ENCODE measurements at places on chromosomes 2 and 18.

DNA sequence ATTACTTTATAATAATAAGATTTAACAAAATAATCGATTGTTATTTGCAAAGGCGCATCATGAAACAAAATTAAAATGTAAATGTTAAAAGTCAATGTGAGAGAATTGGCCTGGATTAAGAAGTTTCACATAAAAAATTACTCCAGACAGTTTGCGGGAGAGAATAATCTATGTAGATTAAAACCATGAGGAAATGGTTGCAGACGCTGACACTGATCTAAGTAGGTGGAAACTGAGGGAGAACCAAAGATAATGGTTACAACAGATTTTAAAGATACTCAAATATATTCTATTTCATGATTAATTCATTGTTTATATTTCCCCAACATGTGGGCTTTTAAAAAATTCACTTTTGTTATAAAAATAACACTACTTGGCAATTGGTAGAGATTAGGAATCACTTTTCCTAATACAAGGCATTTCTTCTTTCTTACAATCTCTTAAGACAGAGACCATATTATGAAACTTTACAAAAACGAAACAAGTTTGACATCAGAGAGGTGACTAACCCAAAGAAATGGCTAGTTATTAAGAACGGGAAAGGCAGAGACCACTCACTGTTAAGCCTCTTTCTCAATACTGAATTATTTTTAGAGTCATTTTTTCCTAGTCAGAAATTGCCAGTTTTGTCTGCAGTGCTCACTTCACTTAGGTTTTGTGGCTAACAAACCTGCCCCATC, 1.6 kb downstream of the KANSL1L start:
- DNase-seq, result no peak

DNA sequence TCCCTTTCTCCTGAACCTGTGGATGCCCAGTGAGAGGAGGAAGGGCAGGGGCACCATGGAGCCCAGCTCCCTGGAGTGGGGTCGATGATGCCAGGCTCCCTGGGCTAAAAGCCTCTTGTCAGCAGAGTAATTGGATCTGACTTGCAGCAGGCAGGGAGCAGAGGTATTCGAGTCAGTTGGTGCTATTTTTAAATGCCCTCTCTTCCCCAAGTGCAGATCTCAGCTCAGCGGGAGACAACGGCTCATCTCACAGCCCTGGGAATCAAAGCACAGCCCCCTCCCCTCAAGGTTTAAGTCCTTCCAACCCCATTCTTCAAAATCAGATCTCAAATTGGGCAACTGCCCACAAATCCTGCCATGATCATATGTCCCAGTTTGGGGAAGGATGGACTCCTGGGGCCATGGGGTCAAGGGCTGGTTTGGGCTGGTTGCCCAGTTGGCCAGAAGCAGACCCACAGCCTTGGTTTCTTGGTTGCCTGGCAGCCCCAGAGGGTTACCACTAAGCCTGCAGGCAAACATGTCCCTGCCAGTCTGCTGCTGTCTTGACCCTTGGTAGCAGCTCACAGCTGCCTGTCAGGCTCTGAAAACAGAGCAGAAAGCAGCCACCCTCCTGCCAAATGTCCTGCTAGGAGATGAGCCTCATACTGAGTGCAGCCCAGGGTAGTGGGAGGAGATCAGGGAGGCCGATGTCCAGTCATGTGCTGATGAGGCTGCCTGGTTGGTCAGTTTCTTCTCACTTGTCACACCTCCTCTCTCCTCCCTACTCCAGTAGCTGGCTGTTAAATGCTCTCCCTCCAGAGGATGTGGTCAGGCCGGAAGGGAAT, 244.9 kb downstream of the LOXHD1 start:
- no peak for DNase-seq

GRCh38 chr2:33475224-33476130, 972 bp upstream of the RASGRP3 start:
- DNase-seq, result no peak

DNA sequence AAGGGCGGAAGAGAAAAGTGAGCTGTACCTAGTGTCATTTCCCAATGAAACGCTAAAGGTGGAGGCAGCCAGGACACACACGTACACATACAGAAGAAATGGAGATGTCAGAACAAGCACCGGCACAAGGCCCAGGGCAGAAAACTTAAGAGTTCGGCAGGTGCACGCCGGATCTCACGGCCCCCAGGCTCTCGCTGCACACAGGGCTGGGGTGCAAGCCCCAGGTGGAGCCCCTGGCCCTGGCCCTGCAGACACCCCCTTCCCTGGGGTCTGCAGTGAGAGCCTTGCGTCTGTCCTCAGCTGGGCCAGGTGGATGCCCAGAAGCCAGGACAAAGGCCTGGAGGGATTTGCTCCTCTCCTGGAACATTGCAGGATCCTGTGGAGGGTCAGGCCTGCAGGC, 36.7 kb downstream of the AQP12A start:
- DNase-seq, result peak; percentile 72

- no peak for DNase-seq
Measured at GRCh38 chr2:174577967-174578589, 19.5 kb downstream of the WIPF1 start.

DNA sequence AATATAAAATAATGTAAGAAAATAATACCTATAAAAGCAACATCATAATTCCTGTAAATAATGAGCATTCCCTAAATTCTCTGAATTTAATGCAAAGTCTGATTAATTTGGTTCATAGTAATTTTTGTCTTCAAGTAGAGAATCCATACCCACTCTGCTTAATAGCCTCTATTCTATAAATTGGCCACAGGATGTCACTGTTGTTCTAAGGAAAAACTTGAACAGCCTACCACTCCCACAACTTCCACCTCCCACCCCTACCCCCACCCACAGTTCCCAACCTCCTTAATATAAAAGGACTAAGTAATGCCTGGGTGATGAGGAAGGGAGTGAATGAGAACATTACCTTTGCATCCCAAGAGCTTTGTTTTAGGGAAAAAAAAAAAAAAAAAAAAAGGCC, 27.2 kb upstream of the BBS5 start:
- DNase-seq, result no peak

- DNase-seq, result no peak
Measured at GRCh38 chr2:121343191-121343590, 58.2 kb upstream of the TFCP2L1 start.

DNA sequence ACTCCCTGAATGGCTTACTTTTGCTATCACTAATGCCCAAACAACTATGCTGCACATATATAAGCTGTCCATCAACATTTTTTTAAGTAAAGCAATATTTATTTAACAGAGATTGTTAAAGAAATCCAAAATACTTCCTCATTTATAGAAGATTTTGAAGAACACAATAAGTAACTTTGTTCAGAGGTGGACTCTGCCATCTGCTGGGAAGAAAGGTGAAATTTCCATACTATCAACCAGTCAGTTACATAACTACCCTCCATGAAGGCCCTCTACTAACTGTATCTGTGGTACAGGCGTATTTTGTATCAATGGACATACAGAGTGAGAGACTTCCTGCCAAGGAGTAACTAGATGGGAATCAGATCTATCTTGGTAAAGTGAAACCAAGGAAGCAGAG, 106.0 kb downstream of the DTNB start:
- no peak for DNase-seq

GRCh38 chr2:37378411-37378810, 34.0 kb downstream of the QPCT start:
- no peak for DNase-seq

- DNase-seq, result no peak
Measured at GRCh38 chr2:220000080-220000479, 372.6 kb downstream of the SLC4A3 start.

- no peak for DNase-seq
Measured at GRCh38 chr2:127012868-127013267, 94.1 kb downstream of the BIN1 start.

DNA sequence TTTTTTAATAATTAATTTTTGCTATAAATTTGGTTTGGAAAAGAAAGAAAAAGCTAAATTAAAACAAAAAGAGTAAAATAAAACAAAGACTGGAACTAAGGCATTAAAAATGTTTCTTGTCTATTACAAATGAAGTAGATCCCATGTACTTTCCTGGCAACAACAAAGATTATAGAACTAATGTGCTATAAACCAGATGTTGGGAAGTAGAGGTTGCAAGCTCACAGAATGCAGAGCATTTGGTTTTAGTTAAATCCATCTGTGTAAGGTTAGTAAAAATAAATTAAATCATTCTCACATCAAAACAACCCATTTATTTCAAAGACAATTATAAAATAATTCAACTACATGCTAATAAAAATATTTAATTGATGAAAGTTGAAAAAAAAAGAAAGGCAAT, 157.2 kb upstream of the ZC3H15 start:
- no peak for DNase-seq

- no peak for DNase-seq
Measured at GRCh38 chr2:225274751-225275150, 124.8 kb upstream of the NYAP2 start.

GRCh38 chr2:109448946-109449788, 164.6 kb downstream of the SEPTIN10 start:
- DNase-seq, result peak; percentile 76

DNA sequence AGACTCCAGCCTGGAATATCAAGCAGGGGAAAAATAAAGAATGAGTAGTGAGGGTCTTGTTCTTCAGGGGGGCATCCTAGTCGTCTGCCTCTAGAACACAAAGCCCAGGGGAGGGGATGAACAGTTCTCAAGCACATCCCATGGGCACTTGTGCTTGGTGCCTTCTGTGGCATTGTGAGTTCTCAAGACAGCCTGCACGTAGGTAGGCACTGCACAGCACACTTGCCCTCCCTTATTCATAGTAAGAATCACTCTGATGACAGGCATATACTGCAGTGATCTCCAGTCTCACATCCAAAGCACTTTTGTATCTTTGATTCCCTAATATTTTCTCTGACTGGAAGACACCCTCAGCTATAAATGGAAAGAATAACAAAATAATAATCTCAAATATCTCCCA, 104.7 kb upstream of the CNGA3 start:
- no peak for DNase-seq

GRCh38 chr2:26562811-26563645, 78.1 kb downstream of the CIB4 start:
- no peak for DNase-seq

GRCh38 chr18:54284981-54285785, 15.9 kb downstream of the POLI start:
- DNase-seq, result no peak

DNA sequence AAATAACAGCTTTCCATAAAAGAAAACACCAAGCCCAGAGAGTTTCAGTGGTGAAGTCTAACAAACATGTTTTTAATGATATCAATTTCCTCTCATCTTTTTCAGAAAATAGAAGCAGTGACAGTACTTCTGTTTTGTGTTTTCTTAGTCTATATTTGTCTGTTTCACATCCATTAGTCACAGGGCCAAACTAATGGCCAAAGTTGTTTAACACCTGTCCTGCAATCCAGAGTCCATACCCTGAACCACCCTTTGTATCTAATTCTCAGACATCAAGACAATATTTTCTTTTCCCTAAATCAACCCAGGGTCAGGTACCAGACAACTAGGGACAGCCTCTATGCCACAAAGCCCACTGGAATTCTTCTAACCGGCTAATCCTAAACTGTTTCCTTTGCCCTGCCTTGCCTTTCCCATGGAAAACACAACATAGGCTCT, 25.9 kb downstream of the TMSB10 start:
- no peak for DNase-seq

GRCh38 chr18:45518311-45519155, 96.7 kb upstream of the SLC14A2 start:
- no peak for DNase-seq

DNA sequence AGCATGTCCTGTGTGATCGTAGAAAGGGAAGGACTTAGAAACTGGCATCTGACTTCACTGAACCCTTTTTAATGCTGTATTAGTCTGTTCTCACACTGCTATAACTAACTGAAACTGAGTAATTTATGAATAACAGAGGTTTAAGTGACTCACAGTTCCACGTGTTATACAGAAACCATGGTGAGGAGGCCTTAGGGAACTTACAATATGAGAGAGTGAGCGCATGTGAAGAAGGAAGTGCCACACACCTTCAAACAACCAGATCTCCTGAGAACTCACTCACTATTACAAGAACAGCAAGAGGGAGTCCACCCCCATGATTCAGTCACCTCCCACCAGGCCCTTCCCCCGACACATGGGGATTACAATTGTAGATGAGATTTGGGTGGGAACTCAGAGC, 811.3 kb downstream of the CPS1 start:
- DNase-seq, result no peak

DNA sequence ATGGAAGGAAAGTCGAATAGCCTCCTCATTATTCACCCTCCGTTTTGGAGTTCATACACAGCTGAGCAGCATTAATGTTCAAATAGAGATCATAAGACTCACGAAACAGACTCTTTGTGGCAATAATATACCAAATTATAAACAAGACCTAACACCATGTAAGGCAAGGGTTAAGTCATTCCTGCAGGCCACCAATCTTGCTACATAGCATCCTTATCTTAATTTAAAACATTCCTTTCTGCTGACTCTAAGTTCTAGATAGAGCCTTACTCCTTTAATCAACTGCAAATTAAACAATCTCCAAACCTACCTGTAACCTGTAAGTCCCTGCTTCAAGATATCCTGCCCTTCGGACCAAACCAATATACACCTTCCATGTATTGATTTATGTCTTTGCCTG, 178.0 kb downstream of the PDE11A start:
- DNase-seq, result no peak

GRCh38 chr2:106831241-106831640, 54.7 kb downstream of the ST6GAL2 start:
- DNase-seq, result no peak

DNA sequence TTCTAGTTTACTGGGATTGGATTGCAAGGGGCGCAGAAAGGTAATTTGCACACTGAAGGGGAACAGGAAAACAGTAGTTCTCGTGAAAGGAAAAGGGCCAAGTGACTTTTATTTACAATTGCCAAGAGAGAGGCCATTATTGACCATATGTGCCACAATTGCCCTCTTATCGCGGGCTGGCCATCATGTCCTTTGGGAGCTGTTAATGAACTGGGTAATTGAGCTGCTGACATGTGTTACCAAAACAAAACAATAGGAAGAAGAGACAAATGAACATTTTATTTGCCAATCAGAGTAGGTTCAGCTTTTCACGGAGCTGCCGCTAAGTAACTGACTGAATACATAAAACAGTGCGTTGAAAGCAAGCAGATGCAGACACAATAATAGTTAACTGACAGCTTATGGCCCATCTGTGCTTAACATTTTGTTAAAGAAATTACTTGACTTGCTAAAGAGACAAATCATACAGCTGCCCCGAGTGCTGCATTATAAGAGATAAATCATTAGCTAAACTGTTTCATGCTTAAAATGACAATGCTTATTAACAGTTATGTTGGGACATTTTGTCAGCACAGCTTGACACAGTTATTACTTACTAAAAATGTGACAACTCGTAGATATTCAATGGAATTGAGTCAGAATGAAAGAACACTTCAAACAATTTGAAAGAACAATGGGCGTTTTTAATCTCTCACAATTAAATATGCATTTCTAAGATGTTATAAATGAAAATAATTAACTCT, 57.5 kb downstream of the PAX3 start:
- no peak for DNase-seq

DNA sequence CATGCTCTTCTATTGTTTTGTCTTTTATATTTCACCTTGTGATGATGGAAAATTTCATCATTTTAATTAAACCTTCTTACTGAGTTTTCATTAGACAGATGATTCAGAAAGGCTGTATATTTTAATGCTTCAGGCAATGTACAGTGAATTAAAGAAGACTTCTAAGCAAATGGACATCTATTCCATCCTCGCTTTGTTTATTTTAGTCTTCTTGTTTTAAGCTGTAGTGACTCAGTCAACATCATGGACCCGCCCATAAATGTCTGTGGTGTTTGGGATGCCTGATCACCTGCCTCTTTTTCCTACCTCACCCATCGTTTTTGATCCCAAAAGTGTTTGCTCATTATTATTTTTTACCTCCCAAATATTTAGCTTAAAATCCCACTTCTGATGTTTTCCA, 43.1 kb downstream of the KYNU start:
- DNase-seq, result no peak

All from upper lobe of left lung (tissue), 6 donors.